ENCODE measurements at places on chromosomes 5 and 9.

DNA sequence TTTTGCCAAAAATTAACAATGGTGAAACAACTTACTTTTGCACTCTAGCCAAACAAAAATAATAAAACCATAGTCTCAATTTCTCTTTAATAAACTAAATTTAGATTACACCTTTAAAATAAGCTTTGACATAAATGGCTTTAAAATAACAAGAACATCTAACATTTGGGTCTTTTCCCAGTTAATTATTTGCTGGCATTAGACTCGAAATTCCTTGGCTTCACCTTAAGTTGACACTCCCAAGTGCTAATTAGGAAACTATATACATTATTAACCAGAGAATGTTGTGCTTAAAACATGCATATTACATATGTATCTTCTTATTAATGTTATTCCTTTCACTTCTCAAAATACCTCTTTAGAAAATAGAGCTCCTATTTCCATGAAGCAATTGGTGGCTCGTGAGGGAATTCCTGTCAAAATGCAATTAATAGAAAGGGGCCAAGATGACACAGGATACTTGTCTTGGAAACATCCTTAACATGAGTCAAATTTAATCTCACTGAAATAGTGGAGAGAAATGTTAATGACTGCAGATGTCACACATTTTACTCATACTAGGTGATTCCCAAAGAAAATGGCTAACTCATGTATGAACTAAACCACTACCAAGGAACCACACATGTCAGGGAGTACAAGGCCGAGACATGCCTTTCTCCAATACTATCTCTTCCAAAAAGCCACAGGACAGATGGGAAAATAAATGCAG lies 932.9 kb upstream of the DMAC1 start:
- DNase-seq = no peak

- DNase-seq = no peak
These were observed 81.9 kb downstream of the PTPN3 start for GRCh38 chr9:109416135-109416706.

DNA sequence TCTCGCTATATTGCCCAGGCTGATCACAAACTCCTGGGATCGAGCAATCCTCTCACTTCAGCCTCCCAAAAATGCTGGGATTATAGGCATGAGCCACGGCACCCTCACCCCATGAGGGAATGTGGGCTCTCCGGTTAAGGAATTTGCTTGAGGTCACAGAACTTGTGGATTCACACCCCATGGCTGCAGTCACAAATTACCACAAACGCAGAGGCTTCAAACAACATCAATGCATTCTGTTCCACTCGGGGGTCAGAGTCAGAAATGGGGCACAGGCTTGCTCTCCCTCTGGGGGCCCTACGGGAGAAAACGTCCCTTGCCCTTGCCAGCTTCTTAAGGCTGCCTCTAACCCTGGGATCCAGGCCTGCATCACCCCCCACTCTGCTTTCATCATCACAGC lies 12.2 kb upstream of the SPINK4 start:
- no peak for DNase-seq

DNA sequence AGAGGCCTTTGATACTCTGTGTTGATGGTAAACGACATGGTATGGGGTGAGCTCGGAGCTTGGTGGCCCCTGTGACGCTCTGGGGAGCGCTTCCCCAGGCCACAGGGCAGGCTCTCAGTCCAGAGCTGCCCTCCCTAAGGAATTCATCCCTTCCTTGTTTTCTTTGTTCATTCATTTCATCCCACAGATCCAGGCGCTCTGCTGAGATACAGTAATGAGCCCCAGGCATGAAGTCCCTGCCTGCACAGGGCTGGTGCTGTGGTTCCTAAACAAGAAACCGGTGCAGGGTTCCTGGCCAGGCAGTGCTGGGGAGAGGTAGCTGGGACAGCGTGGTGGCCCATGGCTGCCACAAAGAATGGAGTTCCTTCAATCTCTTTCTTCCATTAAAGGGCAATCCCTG lies 14.4 kb downstream of the NEK6 start:
- no peak for DNase-seq

GRCh38 chr9:28073270-28073669 lies 500.0 kb upstream of the C9orf72 start:
- peak; percentile 8 for DNase-seq

- no peak for DNase-seq
These were observed 280.5 kb downstream of the NSG2 start for GRCh38 chr5:174325961-174326360.

DNA sequence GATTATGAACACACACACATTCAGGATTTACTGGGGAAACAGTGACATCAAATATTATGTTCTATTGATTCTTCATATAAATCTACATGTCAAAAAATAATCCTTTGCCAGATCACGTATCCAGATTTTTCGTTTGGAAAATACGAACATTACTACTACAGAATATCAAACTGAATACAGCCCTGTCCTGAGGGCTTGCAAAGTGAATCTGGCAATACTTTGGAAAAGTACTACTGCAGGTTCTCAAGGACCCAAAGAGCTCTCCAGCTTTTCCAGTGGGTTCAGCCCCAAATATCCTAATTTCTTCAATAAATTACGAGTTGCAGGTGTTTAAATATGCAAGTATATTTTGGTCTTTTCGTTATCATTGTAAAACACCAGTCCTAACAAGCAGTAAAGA lies 411 bp upstream of the NDUFS4 start:
- no peak for DNase-seq

GRCh38 chr5:42483472-42484154 lies 60.4 kb downstream of the GHR start:
- no peak for DNase-seq

GRCh38 chr5:179343021-179343718 lies 2.1 kb downstream of the ADAMTS2 start:
- DNase-seq = no peak

DNA sequence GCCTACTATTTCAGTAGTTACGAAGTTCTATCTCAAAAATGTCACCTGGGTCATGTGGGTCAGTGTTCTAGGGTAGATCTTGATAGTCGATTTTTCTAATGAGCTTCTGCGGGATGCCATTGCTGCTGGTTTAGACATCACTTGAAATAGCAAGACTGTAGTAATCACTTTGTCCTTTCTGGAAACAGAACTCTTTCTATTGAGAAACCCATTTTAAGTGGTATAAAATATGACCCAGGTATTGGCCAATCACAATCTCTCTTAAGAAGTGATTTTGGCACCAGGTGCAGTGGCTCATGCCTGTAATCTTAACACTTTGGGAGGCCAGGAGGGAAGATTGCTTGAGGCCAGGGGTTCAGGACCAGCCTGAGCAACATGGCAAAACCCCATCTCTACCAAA lies 17.6 kb downstream of the ARRDC3 start:
- DNase-seq = no peak

DNA sequence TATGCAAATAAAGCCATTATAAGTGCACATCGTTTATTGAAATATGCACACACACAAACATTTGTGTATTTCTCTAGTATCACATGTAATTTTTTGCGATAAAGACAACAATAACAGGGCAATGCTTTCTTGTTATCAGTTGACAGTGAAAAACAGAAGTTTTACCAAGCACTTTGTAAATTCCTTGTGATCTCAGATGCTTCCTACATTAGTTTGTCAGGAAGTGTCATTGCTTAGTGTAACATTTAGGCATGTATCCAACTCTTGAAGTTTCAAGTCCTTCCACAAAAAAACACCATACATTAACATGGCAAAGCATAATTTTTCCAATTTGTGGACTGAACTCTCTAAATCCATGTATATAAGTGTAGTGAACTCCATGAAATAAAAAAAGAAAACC lies 46.4 kb downstream of the MOCS2 start:
- no peak for DNase-seq

- DNase-seq = no peak
These were observed 264.4 kb downstream of the HTR1A start for GRCh38 chr5:63697811-63698210.

GRCh38 chr5:80867233-80867632 lies 92.9 kb upstream of the RASGRF2 start:
- no peak for DNase-seq

DNA sequence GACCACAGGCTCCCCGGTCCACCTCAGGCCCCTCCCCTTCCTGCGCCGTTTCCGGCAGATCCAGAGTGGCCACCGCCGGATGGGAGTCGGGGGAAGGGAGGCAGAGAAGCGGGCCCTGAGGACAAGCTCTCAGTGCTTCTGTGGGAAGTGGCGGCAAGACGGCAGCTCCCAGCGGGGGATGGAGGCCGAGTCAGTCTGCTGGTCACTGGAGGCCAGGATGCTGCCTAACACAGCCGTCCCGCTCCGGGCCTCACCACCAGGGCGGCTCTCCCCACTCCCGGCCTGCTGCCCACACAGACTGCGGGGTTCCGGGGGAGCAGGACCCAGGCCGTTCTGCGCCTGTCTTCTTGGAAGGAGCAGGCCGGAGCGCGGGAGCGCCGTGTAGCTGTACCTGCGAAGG lies 31.4 kb downstream of the FXN start:
- DNase-seq = no peak

DNA sequence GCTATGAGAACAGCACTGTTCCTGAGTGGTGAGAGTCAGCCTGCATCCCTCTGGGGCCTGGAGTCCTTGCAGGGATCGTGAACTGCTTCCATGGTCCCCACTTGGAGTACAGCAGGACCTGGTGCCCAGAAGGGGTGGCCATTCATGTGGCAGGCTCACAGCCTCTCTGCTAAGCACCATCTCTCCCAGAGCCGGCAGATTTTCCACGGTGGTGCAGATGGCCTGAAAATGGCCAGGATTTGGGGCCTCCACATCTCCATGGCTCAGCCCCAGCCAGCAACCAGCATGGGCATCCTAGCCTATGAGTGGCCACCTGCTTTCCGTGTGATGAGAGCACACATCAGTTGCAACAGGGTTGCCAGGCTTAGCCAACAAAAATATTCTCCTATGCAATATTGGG lies 33.9 kb upstream of the SEMA4D start:
- no peak for DNase-seq

GRCh38 chr5:69270840-69271239 lies 36.2 kb downstream of the CDK7 start:
- DNase-seq = no peak

GRCh38 chr5:67813877-67814539 lies 401.5 kb upstream of the PIK3R1 start:
- no peak for DNase-seq

GRCh38 chr5:96655085-96655484 lies 7.1 kb upstream of the CAST start:
- no peak for DNase-seq

GRCh38 chr9:127921557-127922120 lies 4.8 kb upstream of the ST6GALNAC4 start:
- DNase-seq = no peak

DNA sequence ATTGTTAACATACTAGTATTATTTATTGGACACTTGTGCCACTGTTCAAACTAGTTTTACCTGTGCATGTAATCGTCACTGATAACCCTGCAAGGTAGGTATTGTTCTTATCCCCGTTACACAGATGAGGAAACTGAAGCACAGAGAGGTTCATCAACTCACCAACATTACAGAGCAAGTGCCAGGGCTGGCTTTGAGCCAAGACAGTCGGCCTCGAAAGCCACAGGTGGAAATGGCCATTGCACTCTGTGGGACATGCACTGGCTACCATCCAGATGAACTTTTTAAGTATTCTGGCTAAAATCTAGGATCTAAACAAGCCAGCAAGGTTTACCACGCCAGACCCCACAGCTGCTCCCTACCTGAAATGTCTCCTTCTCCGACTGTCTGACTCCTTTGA lies 57.9 kb downstream of the TEX10 start:
- DNase-seq = no peak

DNA sequence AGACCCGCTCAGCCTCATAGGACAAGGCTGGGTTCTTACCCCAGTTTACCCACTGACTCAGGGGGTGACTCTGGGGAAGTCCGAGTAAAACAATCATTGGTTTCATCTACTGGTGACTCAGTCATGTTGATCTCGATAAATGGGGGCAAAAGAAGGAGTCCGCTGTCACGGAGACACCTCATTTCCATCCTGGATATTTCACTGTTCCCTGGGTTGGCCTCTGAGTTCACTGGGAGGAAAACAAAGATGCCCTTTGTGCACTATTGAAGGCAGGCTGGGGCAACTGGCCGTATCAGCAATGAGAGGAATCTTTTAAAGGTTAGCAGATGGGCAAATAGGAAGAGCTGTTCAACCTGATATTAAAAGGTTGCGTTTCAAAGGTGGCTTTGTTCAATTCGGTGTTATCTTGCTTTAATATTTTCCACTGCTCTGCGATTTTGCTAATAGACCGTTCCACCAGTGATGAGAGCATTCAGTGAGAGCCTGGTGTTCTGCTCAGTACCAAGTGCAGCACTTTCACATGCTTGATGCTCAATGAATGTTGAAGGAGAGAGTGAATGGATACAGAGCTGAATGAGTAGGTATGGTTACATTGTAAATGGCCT lies 110.2 kb upstream of the EGFLAM start:
- no peak for DNase-seq

DNA sequence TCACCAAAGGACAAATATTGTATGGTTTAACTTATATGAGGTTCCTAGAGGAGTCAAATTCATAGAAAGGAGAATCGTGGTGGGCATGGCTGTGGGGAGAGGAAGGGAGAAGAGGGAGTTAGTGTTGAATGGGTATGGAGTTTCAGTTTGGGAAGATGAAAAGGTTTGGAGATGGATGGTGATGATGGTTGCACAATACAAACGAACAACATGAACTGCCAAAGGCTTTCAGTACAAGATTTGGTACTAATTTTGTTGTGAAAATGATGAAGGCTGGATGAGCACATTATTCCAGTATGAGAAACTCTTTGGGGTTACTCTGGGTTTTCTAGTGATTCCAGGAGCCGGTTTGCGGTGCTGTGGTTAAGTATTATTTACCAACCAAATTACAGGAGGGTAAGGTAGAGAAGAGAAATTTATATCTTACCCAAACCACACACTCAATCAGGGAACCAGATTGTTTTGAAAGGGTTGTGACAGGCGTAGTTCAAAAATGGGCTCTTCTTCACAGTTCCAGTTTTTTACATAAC lies 112.0 kb upstream of the TBC1D2 start:
- DNase-seq = no peak

DNA sequence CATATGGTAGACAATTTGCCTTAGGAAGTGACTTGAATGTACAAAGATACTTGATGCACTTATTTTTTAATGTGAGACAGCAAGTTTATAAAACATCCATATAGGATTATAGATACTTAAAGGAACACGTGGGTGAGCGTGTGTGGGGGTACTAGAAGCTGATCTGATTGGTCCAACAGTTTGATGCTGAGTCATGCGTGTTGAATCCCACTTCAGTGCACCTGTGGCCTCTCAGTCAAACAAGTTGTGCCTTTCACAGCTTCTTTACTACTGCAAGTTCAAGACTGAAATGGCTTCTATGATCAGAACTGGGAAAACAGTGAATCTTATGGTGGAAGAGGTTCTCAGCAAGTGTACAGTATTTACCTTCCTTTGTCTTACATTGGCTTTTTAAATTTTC lies 98.9 kb downstream of the MAP1B start:
- no peak for DNase-seq

DNA sequence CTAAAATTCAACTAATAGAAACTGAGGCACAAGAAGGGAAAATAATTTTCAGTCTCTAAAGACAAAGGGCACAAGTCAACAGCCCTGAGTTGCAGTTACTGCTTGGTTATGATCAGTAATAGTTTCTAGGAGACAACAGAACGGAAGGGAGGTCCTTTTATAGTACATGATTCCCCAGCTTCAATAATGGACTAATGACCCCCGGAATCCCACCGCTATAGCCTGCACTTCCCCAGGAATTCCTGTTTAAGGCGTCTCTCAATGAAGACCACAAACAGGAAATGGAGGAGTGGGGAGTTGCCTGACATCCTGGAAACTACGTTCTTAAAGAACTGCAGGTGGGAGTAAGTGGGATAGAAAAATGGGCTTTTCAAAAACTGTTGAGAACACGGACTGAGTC lies 60.6 kb downstream of the DIAPH1 start:
- DNase-seq = no peak

GRCh38 chr5:78339617-78340436 lies 20.6 kb upstream of the SCAMP1 start:
- DNase-seq = no peak

GRCh38 chr5:91562922-91563321 lies 179.8 kb upstream of the ARRDC3 start:
- no peak for DNase-seq
